ENCODE measurements at places on chromosomes 2 and 18. TPM values are rescaled to one million over a fixed set of nuclear protein-coding genes. Genes with fewer than 3 reads are reported as not detected.

GRCh38 chr2:134539981-134540380 is 178.8 kb downstream of the TMEM163 start:
- DNase-seq, result no peak

DNA sequence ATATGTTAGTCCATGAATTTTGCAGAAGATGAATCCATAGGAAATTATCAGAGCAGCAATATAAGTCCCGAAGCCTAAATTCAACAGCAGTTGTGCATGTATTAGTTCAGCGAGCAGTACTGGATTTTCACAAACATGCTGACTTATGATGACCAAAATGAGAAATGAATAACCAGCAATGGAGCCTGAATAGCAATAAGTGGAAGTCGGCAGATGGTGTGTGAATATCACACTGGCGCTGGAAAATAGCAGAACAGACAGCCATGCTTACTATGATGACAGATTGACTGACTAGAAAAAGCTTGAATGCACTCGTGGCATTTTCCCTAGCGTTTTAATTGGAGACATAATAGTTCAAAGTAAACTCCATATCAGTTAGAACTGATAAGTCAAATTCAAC is 1114.5 kb downstream of the DSC3 start:
- no peak for DNase-seq

GRCh38 chr2:207879536-207879935 is 109.8 kb upstream of the FZD5 start:
- no peak for DNase-seq

GRCh38 chr18:191725-192124 is 33.4 kb downstream of the USP14 start:
- DNase-seq, result no peak

The SLC9A4 gene
- not detected for total RNA-seq

DNA sequence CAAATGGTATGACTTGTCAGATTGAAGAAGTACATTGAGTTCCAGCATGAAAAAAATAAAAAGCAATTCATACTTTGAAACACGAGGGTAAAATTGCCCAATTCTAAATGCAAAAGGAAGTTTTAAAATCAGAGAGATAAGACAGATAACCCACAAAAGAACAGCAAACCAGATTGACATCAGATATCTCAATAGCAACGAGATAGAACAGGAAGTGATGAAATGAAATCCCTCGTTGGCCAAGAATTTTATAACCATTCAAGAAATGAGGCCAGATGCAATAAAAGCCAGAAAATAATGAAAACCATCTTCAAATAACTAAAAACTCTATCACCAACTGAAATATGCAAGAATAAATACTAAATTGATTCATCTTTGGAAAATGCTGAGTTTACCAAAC is 172.8 kb downstream of the CD226 start:
- DNase-seq, result no peak

Data from cerebellum (tissue), 4 donors.